ENCODE measurements at places on chromosomes 1 and 21.

DNA sequence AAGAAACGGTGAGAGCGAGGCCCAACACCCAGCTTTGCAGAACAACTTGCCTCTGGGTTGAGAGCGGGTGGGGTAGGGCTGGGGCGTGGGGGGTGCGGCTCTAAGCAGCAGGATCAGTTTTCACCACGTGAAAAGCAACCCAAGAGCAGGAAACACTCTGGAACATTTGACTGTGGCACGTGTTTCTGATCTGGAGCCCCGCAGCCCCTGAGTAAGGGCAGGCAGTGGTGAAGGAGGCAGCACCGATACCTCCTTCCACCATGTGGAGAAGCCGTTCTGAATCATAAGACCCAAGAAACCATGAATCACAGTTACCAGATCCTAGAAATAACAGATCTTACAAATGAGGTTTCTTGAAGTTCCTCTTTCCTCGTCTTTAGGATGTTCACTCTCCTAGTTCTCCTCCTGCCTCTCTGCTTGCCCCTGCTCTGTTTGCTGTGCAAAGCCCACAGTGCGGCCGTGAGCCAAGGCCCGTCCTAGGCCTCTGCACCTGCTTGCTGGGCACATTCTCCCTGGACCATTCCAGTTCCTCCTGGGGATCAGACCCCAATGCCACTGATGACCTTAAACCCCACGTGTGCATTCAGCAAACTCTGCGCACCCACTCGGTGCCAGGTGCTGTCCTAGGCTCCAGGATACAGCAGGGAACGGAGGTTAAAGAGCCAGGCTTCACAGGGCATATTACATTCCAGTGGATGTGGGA is 31.9 kb downstream of the SLC1A7 start:
- DNase-seq: no peak

DNA sequence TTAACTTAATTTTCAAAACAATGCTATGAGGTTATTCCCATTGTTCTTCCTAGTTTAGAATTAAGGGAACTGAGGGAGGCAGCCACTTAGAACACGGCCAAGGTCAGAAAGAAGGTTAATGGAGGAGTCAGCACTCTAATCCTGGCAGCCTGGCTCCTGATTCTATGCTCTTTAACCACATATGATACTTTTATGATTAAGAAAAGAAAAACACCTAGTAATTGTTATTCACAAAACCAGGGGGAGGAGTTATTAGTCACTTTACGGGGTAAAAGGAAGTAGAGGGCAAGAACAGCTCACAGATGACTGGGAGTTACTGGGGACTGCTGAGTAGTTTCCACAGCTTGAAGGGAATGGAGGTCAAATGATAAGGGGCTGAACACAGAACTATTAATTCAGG is 38.6 kb downstream of the GADD45A start:
- DNase-seq: no peak

DNA sequence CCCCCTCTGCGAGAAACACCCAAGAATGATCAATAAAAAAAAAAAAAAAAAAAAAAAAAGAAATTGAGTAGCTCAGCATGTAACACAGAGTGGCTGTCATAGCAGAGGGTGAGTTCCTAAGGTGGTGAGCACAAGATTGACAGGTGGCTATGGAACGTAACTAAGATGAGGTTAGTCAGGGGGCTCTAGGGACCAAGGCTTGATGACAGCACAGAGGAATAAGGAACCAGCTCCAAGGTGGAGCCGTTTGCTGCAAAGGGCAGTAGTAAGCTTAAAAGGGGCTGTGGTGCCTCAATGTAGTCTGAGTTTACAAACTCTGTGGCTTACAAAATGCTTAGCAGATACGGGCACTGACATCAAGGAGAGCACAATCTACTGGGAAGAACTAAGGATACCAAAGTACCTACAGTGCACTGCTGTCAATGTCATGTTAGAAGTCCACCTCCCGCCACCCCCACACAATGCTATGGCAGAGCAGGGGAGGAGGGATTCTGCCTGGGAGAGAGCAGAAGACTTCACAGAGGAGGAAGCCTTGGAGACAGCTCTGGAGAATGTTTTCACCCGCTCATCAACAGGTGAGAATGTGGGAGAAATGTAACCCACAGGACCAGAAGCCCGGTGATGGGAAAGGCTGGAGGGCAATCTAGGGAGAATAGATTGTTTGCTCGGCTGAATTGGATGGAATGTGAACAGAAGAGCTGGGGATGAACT is 13.1 kb downstream of the IQGAP3 start:
- DNase-seq: no peak

- no peak for DNase-seq
These were observed 80.9 kb upstream of the ADAMTS5 start for GRCh38 chr21:27047658-27048314.

- no peak for DNase-seq
These were observed 195.2 kb upstream of the JUN start for GRCh38 chr1:58979086-58979485.

DNA sequence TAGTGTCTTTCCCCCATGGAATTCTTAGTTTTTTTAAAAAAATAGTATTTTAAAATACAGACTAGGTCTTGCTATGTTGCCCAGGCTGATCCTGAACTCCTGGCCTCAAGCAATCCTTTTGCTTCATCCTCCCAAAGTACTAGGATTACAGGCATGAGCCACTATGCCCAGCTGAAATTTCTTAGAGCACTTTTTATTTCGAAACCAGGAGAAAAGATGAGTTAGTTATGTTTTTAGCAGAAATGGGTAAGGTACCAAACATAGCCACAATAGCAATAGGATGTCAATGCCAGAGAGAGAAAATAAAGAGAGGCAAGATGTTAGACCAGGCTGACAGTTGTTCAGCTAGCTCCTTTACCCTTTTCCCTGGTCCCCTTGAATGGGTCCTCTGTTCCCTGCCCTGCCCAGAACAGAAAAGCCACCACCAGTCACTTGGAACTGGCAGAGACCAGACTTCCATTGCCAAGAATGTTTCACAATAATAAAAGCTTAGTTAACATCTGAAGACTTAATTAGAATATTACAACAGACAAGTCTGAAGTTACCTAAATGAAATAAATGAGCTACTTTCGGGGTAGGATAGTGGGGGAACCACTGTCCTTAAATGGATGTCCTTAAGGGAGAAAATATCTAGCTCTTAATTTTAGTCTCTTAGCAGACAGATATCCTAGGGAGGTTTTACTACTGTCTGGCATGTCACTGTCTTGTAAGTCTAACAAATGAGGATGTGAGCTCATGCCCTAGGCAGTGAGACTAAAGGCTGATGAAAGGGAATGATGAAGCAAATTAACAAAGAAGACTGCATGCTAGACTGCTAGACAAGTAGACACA is 54.3 kb downstream of the ABL2 start:
- DNase-seq: no peak

DNA sequence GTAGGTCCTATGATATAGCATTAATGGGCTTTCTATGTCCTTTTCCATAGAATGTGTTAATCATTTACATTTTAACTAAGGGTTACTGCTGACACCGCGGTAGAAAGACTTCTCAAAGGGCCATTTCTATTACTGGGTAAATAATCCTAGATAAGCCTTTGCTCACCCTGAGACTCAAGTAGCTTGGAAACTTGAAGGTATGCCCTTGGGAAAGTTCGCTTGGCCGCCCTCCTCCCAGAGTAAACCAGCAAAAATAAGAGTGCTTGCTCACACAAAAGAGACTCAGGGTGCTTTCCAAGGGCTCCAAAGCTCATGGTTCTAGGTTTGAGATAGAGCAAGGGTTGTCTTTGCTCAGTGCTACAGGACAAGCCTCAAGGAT is 85.8 kb upstream of the TMPRSS2 start:
- no peak for DNase-seq

GRCh38 chr1:39858315-39858714 is 25.0 kb downstream of the TRIT1 start:
- no peak for DNase-seq

DNA sequence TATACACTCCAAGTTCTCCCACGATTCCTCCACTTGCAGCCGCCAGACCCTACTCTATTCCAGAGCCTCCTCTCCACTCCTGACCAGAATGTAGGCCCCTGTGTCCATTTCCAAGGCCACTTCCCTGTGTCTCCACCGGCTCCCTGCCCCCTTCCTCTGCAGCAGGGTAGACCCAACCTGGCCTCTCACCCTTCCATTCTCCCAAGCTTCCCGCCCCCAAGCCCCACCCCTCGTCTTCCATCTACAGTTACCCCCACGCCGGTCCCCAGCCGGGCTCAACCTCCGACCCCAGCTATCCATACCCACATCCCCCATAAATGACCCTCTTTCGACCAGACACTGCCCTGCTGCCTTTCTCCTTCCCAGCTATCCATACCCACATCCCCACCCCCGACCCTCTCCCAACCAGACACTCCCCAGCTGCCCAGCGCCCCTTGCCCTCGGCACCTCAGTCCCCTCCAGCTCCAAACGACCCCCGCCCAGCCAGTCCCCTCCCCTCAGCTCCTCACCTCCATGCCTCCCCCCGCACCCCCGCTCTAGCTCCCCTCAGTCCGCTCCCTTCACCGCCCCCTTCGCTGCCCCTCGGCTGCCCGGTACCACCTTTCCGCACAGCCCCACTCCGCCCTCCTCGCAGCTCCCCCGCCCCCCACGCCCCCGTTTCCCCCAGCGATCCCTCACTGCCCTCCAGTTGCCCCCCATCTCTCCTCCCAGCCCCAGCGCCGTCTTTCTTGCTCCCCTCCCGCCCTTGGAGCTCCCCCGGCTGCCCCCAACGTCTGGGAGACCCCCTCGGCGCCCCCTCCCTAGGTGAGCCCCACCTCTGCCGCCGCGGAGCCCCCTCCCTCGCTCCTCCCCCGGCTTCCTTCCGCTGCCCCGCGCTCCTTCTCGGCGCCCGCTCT is 670 bp downstream of the RAB3B start:
- no peak for DNase-seq

GRCh38 chr1:80509965-80510522 is 1290.7 kb upstream of the ADGRL2 start:
- no peak for DNase-seq

- no peak for DNase-seq
These were observed 14.1 kb downstream of the DDAH1 start for GRCh38 chr1:85450832-85451231.

- no peak for DNase-seq
These were observed 17.3 kb downstream of the PI4KB start for GRCh38 chr1:151309811-151310323.

DNA sequence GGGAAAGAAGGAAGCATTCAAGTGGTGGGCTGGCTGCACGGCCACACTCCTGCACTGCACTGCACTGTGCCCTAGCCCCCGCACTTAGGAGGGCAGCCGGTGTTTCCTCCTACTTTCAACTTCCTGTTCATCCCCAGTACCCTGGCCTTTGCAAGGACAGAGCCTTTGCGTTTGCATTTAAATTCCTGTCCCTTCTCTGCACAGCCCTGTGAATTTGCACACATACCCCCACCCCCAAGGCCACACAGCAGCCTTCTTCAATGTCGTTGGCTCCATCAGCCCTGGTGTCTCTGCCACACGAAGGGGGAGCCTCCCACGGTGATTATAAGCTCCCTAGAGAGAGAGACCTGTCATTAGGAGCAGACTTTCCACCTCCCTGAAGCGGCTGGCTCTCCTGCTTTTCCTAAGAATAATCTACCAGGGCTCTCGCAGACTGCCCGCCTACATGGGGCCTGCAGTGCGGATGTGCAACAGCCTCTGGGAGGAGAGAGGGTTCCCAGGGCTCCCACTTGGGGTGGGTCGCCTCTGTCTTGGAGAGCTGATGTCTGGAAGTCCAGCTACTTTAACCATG is 13.2 kb upstream of the SLC45A3 start:
- no peak for DNase-seq

- peak; percentile 20 for DNase-seq
These were observed 133.4 kb downstream of the COP1 start for GRCh38 chr1:176073524-176074157.

DNA sequence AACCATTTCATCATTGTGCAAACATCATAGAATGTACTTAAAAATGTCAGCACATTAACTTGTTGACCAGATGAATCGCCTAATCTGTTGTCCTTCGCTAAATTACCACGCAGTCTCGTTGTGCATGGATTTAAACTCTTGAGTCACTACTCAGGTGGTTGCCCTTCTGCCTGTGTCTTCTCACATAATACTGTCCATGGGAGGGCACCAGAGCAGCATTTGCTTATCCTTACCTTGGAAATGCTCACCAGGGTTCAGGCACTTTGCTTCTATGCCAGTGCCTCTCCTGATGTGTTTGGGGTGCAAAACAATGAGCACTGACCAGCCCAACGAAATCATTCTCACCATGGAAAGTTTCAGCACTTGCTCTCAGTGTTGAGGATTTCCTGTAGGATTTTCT is 559.9 kb downstream of the RWDD3 start:
- DNase-seq: no peak

DNA sequence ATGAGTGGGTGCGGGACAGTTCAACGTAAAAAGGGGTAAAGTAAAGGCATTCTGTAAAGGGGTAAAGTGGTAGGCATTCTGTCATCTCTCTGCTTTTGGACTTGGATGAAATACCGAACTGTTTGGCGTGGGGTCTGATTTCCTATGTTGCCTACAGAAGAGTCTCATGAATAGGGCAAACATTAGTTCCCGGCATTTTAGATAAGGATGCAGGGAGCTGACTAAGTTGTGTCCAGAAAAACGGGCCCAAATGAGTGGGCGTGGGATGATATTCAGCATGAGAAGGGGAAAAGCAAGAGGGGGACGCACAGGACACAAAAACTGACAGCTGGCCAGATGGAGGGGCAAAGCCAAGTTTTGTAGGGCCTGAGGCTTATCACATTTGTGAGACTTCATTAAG is 2.9 kb upstream of the RHOU start:
- DNase-seq: no peak

- DNase-seq: no peak
These were observed 29.5 kb downstream of the LMO4 start for GRCh38 chr1:87358219-87358618.

GRCh38 chr1:194223596-194223995 is 1037.2 kb upstream of the B3GALT2 start:
- DNase-seq: no peak

- no peak for DNase-seq
These were observed 93.5 kb downstream of the WDR4 start for GRCh38 chr21:42785666-42786427.

- no peak for DNase-seq
These were observed 23.9 kb downstream of the RAB3B start for GRCh38 chr1:51966559-51966958.

- no peak for DNase-seq
These were observed 7.3 kb downstream of the ARID4B start for GRCh38 chr1:235320521-235321179.

GRCh38 chr1:94384485-94385265 is 33.5 kb upstream of the ABCD3 start:
- no peak for DNase-seq

- DNase-seq: no peak
These were observed 3.0 kb downstream of the EFNA3 start for GRCh38 chr1:155081472-155082300.

- no peak for DNase-seq
These were observed 72.8 kb upstream of the PAX7 start for GRCh38 chr1:18557621-18558465.

DNA sequence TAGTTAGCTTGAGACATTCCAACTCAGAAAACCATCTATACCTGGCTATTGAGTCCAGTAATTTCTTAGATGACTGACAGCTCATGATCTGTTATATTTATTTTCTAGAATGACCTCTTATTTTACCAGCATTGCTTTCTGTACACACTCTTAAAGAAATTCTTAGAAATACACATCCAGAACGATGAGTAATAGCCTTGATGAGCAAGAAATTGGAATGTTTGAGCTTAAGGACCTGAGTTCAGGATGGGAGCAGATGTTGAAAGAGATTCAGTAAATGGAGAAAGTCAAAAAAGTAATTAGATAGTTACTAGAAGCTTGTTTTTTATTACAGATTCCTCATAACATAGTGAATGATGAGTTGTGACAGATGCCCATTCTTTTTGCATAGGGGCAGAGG is 11.7 kb downstream of the PYHIN1 start:
- no peak for DNase-seq

- DNase-seq: no peak
These were observed 100.0 kb downstream of the POFUT2 start for GRCh38 chr21:45187646-45188045.

GRCh38 chr1:3141129-3141528 is 72.1 kb downstream of the PRDM16 start:
- DNase-seq: no peak
